ENCODE measurements at places on chromosomes 1 and 21.

GRCh38 chr1:91754816-91755580, 131.0 kb downstream of the TGFBR3 start:
- H3K27me3 ChIP-seq: no peaks in the 10 kb centered on the region
- DNase-seq: no peak
- no peak overlapping the region for H3K4me3 ChIP-seq
- no peak overlapping the region for H3K27ac ChIP-seq
- H3K36me3 ChIP-seq: no peaks in the 10 kb centered on the region
- H3K4me1 ChIP-seq: no peaks in the 10 kb centered on the region

GRCh38 chr1:30508611-30509010, 214.8 kb downstream of the MATN1 start:
- H3K4me1 ChIP-seq: no peaks in the 10 kb centered on the region
- no peaks in the 10 kb centered on the region for H3K36me3 ChIP-seq
- no peak for DNase-seq
- peaks cover 3% of the 10 kb centered on the region for H3K27me3 ChIP-seq
- H3K4me3 ChIP-seq: no peak overlapping the region

DNA sequence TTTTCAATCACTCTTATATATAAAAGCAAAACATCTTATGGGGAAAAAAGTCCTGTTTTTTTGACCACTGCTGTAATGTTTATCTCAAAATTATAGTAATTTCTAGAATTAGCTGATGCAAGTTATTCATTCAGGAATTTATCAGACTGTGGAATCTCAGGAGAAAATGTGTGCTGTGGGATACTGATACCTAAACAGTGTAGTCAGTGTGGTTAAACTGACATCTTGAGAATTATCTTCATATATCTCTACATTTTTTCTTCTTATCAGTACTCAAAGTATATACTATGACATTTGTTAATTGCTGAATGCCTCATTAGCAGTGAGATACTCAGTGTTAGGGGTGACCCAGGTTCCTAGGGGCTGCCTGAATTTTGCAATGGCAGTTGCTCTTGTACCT, 839.3 kb downstream of the KCNT2 start:
- no peaks in the 10 kb centered on the region for H3K4me1 ChIP-seq
- H3K27ac ChIP-seq: no peak overlapping the region
- no peaks in the 10 kb centered on the region for H3K27me3 ChIP-seq
- H3K36me3 ChIP-seq: no peaks in the 10 kb centered on the region

- H3K27ac ChIP-seq: no peak overlapping the region
- peaks cover 6% of the 10 kb centered on the region for H3K4me1 ChIP-seq
- DNase-seq: peak; percentile 80
- peaks cover 36% of the 10 kb centered on the region for H3K27me3 ChIP-seq
- no peak overlapping the region for H3K4me3 ChIP-seq
- no peaks in the 10 kb centered on the region for H3K36me3 ChIP-seq
Measured at GRCh38 chr1:161486806-161487741, 18.2 kb upstream of the FCGR2A start.

DNA sequence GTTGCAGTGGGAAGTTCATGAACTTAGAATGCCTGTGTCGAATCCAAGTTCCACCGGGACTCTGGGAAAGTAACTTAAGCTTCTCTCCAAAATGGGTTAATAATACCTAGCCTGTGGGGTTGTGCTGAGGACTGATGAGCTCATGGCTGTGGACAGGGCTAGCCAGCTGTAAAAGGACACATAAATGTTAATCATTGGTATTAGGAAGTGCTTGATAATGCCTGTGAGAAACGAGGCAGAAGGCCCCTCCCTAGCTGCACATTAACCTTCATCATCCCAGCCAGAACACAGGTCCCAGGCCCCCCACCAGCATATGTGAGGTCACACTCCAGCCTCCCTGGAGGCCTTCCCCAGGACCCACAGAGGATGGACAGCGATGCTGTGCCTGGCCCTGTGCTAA, 789 bp upstream of the GJB4 start:
- no peak for DNase-seq
- no peak overlapping the region for H3K27ac ChIP-seq
- H3K4me1 ChIP-seq: no peaks in the 10 kb centered on the region
- no peak overlapping the region for H3K4me3 ChIP-seq

DNA sequence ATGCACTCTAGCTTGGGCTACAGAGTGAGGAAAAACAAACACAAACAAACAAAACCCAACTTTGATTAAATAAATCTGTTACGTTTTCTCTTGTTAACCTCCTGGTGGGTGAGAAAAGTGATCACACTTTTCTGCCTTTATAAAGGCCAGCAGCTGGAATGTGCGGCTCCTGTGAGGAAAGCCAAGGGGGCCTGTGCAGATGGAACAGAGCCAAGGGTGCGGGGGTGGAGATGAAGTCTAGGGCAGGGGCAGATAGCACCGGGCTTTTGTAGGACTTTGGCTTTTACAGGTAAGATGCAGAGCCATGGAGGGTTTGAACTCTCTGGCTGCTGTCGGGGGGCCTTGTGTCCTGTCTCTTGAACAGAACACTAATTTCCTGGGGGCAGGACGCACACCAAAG, 40.7 kb upstream of the GPR37L1 start:
- no peaks in the 10 kb centered on the region for H3K4me1 ChIP-seq
- no peaks in the 10 kb centered on the region for H3K36me3 ChIP-seq
- no peak for DNase-seq
- H3K27me3 ChIP-seq: no peaks in the 10 kb centered on the region
- H3K4me3 ChIP-seq: no peak overlapping the region

- DNase-seq: no peak
- H3K4me1 ChIP-seq: peaks cover 49% of the 10 kb centered on the region
- no peaks in the 10 kb centered on the region for H3K27me3 ChIP-seq
- no peak overlapping the region for H3K27ac ChIP-seq
- no peaks in the 10 kb centered on the region for H3K36me3 ChIP-seq
Measured at GRCh38 chr1:45682942-45683341, 3.4 kb downstream of the GPBP1L1 start.

DNA sequence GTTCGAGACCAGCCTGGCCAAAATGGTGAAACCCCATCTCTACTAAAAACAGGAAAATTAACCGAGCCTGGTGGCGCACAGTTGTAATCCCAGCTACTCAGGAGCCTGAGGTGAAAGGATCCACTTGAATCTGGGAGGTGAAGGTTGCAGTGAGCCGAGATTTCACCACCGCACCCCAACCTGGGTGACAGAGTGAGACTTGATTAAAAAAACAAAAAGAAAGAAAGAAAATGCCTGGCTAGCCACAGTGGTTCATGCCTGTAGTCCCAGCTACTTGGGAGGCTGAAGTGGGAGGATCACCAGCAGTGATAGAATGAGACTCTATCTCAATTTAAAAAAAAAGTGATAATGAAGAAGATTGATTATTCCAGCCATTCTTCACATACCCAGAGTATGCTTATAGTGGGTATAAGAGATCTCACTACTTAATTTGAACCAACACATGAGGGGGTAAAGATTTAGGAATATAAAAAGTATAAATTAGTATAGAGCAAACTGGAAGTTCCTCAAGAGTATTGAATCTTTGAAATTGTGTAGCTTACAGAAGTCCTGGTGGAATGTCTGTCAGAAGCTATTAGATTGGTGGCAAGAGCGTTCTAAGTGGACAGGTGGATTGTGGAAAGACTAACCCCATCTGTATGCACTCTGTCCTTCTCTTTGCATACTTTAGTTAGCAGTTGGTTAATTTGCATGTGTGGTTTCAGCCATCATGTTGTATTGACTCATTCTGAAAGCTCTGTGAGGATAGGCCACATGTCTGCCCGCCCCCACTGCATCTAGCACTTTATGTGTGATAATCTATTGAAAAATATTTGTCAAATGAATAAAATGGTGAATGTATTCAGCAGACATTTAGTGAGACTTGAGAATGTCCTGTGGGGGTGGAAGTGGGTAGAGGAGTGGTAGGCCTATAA, 25.0 kb downstream of the RLF start:
- H3K4me3 ChIP-seq: no peak overlapping the region

- H3K27ac ChIP-seq: no peak overlapping the region
- H3K36me3 ChIP-seq: no peaks in the 10 kb centered on the region
- peaks cover 30% of the 10 kb centered on the region for H3K4me1 ChIP-seq
- no peak for DNase-seq
Measured at GRCh38 chr1:153570874-153571273, 5.2 kb upstream of the S100A2 start.

- H3K4me3 ChIP-seq: no peak overlapping the region
- H3K4me1 ChIP-seq: no peaks in the 10 kb centered on the region
- H3K36me3 ChIP-seq: no peaks in the 10 kb centered on the region
- no peaks in the 10 kb centered on the region for H3K27me3 ChIP-seq
- H3K27ac ChIP-seq: no peak overlapping the region
Measured at GRCh38 chr1:59580257-59580656, 234.5 kb upstream of the HOOK1 start.

Measured in B cell (primary cell).